ENCODE measurements at places on chromosomes 12 and 14.

- no peak for DNase-seq
These were observed 28.3 kb downstream of the FRMD6 start for GRCh38 chr14:51680031-51680430.

GRCh38 chr12:89345830-89346740, 6.2 kb downstream of the DUSP6 start:
- DNase-seq, result peak; percentile 49

DNA sequence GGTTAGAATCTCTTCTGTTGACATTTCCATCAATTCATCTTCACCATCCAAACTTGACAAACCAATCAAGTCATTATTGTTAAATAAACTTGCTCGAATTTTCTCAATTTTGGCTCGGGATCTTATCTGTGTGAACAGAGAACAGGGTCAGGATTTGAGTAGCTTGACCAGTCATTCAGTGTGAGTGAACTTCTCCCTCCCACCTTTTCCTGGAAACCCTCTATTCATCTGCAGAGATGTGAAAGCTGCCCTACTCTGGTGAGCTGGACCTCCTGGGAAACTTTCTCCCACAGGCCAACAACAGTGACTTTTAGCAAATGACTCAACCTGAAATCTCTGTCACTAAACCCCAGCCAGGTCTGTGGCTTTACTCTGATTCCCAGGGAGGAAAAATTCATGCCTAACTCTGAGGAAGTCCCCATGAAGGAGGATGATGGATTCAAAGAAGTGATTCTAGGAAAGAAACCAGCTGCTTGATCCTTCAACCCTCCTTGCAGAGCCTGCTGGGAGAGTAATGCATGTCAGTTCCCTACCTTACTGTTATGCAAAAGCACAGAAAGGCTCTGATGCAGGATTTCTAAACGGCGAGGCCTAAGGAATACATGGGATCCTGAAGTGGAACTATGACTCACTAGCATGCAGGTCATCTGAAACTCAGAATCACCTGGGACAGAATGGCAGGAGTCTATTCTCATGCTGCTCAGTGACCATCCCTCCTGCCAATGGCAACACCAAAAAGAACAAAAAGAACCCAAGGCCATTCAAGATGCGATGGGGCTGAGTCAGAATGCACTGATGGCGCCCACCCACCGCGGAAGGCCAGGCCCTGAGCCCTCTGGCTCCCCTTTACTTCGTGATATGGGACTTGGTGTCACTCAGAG, 58.0 kb downstream of the TRAFD1 start:
- DNase-seq, result no peak

- DNase-seq, result no peak
These were observed 26.3 kb downstream of the ITGA7 start for GRCh38 chr12:55681142-55682077.

GRCh38 chr12:110079477-110080400, 31.4 kb upstream of the C12orf76 start:
- peak; percentile 66 for DNase-seq

DNA sequence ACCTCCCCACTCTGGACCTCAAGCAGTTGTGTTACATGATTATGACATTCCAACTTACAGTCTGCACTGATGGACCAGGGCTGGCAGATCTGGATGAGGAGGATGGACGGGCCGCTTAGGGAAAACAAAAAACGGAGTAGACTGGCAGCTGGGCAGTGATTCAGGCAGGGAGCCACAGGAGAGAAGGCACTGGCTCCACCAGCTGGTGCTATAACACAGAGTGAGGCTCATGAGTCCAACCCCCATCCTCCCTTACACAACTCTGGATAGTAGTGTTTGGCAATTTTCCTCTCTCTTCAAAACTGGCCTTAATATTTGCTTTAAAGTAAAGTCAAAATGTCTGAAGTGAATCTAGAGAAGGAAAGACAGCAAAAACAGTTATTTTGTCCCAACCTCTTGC, 9.7 kb upstream of the RIC8B start:
- DNase-seq, result no peak

- DNase-seq, result no peak
These were observed 78.9 kb upstream of the RESF1 start for GRCh38 chr12:31880340-31880739.

DNA sequence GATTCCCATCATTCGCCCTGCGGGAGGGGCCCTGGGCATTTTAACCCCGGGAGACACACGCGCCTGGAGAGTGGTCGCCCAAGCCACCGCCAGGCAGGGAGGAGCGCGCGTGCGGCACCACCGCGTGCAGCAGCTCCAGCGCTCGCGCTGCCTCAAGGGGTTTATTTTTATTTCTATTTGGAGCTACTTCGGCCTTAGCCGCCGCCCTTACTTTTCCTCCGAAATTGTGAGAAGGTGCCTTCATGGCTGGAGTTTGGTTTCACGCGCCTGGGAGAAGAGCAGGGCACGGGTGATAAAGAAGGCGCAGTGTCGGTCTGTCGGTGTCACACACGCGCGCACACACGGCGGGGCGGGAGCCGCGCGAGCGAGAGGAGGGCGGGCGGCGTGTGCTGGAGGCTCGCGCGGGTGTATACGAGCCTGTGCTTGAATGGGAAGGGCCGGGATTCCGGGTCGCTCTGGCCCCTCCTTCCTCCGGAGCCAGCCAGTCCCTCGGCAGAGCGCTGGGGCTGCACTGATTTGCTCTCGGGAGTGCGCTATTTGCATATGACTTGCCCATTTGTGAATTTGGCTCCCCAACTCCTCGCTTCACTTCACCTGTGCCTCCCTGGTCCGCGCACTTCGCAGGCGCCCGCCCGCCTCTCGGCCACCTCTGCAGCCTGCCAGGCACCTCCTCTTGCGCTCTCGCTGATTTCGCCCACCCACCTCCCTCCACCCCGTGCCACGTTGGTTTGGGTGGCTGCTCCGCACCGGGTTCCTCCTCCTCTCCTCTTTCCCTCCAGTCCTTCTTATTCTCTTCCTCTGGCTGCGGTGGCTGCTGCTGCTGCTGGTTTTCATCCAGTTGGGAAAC, 932.3 kb downstream of the DIO2 start:
- DNase-seq, result no peak

DNA sequence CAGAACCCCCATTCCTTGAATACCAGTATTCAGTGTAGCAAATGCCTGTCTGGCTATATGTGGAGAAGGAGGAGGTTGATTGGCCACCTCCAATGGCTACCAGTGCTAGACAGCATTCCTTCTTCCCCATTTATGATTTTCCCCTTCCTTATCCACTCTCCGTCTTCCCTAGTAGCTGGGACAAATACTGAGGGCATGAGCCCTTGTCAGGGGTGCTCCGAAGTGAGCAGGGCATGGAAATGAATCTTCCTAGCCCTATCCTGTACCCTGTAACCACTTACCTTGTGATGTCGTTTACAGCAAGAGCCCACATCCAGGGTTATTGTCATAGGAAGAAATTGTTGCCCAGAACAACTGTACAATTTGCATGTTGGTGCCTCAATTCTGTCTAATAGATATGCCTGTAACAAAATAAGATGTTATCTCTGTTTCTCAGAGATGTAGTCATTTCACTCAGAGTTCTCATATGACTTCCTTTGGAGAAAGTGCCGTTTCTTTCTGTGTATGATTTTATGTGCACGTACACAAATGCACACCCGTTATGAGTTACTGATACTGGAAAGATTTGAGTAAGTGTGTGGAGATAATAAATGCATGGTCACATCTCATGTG, 423.7 kb downstream of the EGLN3 start:
- DNase-seq, result no peak

- DNase-seq, result no peak
These were observed 16.8 kb downstream of the PELI2 start for GRCh38 chr14:56135001-56135400.

GRCh38 chr12:132664206-132665148, 22.7 kb downstream of the POLE start:
- no peak for DNase-seq

- DNase-seq, result no peak
These were observed 23.5 kb downstream of the RDH12 start for GRCh38 chr14:67725171-67725570.

GRCh38 chr12:18130851-18131250, 40.9 kb upstream of the RERGL start:
- DNase-seq, result no peak

DNA sequence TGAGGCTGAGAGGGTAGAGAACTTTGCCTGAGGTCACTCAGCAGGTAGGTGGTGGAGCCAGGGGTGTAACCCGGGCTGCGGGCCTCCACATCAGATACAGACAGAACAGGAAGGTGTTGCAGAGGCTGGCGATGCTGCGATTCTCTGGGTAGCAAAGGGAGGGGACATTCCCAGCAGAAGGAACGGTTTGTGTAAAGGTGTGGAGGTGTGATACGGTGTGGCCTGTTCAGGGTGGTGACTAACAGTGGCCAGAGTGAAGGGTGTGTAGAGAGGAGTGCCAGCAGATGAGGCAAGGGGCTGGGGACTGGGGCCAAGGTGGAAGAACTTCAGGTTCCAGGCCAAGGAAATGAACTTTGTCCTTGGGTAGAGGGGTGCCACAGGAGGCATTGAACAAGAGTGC, 18.2 kb upstream of the FAIM2 start:
- DNase-seq, result no peak

DNA sequence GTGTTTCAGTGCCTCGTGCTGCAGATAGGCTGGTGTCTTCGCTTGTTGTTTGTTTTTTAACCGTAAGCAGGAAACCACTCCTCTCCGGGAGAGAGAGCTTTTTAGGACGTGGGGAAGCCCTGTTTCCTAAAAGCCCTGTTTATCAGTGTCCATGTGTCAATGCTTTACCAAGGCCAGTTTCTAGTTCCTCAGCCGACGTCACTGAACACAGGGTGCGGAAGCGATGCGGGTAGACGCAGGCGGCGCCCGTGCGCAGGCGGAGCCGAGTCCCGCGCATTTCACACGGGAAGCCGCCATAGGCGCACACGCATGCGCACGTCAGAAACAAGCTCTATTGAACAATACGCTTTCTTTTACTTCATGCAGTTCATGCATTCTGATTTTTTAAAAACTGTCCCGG, 79.8 kb downstream of the GLT1D1 start:
- DNase-seq, result no peak

DNA sequence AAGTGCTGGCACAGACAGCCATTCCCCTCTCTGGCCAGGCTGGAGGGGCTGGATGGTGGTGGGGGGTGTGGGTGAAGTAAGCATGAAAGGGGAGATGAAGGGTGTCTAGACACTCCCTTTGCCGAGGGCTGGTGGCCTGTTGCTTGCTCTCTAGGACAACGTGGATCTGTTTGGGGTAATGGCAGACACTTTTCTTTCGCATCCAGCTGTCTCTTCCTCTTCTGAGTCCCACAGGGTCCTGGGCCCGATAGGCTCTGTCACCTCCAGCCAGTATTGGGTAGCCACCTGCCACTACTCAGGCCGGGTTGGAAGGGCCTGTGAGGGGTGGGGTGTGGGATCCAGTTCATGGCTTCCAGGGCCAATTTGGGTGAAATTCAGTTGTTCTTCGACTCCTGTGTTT, 218.1 kb downstream of the CACNA1C start:
- no peak for DNase-seq

- DNase-seq, result no peak
These were observed 8.2 kb downstream of the TAS2R19 start for GRCh38 chr12:11014234-11014633.

GRCh38 chr12:64752833-64753238, 6.4 kb downstream of the GNS start:
- DNase-seq, result no peak

GRCh38 chr14:52086711-52087110, 17.9 kb upstream of the NID2 start:
- DNase-seq, result no peak

- no peak for DNase-seq
These were observed 456.1 kb downstream of the AEBP2 start for GRCh38 chr12:19895246-19896020.

DNA sequence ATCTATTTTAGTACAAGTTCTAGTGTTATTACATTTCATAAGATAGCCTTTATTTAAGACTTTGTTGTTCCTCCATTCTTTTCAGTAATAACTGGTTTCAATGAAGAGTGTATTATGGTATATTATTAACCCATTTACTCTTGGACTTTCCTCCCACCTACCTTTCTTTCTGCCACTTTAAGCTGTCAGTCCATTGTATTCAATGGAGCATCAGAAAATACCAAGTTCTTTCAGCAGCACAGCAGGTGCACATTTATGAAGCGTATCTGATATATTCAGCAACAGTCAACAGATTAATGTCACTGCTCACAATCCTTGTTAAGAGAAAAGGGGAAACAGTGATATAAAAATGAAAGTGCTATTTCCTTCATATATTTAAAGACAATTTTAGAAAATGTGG, 660.9 kb downstream of the C12orf50 start:
- no peak for DNase-seq

DNA sequence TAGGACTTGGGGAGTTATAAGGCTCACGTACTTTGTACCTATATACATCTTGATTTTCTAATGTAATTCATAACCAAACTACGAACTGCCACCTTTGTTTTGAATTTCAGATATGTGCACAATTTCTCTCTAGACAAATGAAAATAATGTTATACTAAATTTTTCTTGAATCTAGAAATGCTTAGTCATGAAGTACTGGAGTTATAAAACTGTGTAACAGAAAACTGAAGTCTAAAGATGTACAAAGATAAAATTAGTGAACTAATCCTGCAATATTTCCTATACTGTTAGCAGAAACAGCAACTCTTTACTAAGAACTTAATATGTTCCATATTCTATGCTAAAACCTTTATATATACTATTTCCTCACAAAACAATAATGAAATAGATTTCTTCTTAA, 15.5 kb downstream of the SEC23A start:
- DNase-seq, result no peak

- no peak for DNase-seq
These were observed 89.8 kb downstream of the GRIP1 start for GRCh38 chr12:66589095-66589494.

DNA sequence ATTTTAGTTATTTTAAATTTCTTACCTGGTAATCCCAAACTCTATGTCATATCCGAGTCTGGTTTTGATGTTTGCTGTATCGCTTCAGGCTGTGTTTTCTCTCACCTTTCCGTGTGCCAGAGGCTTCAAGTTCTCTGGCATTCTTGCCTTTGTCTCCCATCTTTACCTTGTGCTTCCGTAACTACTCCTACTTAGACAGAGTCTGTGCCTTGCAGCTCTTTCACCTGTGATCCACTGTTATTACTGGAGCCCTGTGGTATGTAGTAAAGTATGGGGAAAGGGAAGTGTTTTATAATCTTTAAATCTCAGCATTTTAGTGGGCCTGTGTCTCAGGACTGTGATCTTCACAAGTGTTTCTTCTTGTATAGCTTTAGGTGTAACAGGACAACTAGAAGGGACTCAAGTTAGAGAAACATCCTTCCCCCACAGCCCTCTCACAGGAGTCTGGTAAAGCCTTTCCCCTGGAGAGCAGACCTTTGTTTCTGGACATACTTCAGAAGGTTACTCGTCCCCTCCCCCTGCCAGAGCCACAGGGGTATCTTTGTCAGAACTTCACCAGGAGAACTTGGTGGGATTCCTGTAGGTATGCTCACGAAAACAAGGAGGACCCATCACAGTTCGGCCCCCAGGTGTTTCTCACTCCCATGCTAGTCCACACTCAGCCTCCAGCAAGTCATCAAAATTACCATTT, 11.1 kb downstream of the IFNG start:
- no peak for DNase-seq

DNA sequence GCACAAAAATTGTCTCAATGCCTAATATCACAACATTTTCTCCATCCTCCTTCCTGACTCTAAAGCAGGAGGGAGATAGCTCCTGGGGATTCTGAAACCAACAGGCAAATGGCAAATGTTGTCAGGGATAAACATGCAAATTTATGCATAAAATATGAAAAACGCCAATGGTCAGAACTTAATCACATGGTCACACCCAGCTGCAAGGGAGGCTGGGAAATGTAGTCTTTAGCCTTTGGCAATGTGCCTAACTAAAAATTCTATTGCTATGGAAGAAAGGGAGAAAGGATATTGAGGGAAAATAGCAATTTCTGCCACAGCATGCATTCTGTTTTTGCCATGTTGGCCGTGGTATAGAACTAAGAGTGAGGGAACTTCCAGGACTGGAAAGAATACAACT, 11.7 kb upstream of the OASL start:
- DNase-seq, result no peak

- DNase-seq, result no peak
These were observed 179.7 kb downstream of the SSPN start for GRCh38 chr12:26374934-26375680.
